Glomerular endothelial cell (primary cell): ENCODE measurements at places on chromosomes 13 and 19. TPM values are rescaled to one million over a fixed set of nuclear protein-coding genes. Genes with fewer than 3 reads are reported as not detected.

Gene ZNF69
- 10.1 and 15.2 TPM in 2 replicates for total RNA-seq

Gene TEX101
- not detected in 2 replicates for total RNA-seq

Gene TINCR
- total RNA-seq, result not detected in 2 replicates

Gene ACER1
- not detected in 2 replicates for total RNA-seq

Gene PBX4
- total RNA-seq, result 0.19 TPM in 1 of 2 replicates, not detected in the other

Gene ZNF700
- total RNA-seq, result 4.6 and 7.9 TPM in 2 replicates

Gene KLHL26
- total RNA-seq, result 4.3 and 4.4 TPM in 2 replicates

- DNase-seq, result no peak
These were observed 232.8 kb downstream of the DACH1 start for GRCh38 chr13:71634182-71634581.

GRCh38 chr13:108711386-108711785, 82.0 kb downstream of the MYO16 start:
- no peak for DNase-seq

DNA sequence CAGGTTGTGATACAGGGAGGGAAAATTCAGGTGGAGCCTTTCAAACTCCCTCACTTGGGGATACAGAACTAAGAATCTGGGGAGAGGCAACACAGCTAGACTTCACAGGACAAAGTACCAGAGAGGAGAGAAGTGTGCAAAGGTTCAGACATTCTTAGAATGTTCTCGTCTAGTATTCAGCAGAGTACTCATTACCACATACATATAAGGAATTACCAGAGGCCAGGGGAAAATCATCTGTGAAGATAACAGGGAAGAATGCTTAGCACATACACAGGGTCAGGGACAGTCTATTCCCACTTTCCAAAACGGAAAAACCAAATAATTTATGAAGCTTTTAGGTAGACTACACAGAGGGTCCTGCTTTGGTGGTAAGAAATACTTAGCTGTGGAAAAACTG, 58.1 kb downstream of the TRPC4 start:
- DNase-seq, result no peak

DNA sequence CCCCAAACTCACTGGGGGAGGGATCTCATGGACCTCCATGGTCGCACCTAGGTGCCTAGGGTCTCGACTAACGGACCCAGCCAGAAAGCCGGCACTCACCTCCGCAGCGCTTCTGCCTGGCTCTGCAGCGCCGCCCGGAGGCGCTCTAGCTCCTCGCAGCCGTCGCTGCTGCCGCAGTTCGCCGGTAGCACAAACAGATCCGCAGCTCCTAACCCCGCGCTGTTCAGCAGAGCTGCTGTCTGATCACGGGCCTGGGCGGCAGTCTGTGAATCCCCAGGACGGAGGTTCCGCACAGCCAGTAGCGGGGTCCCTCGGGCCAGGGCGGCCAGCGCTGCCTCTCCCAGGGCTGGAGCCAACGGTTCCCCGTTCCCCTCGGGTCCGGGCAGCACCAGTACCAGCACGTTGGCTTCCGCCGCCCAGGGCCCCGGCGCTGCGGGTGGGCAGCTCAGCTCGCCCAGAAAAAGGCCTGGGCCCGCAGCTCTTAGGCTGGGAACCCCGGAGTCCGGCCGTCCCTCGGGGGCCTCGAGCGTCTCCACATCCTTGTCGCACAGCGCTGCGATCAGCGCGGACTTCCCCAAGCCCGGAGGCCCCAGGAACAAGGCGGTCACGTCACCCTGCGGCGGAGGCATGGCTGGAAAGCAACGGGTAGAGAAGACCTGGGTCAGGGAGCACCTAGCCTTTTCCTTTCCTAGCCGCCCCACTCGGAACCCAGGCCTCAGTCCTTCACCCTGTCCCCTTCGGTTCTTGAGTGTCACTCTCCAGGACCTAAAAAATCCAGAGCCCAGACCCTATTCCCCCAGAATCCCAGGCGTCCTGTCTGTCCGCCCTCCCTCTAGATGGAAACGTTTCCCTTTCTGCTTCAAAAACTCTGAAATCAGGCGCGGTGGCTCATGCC, 977 bp downstream of the IRGQ start:
- DNase-seq, result no peak

- DNase-seq, result no peak
These were observed 964 bp downstream of the PAK4 start for GRCh38 chr19:39126312-39127187.

- DNase-seq, result no peak
These were observed 829 bp downstream of the B3GLCT start for GRCh38 chr13:31200637-31200971.

GRCh38 chr19:19538061-19538784, at the start of gene CILP2:
CILP2 (plus strand) TSS chr19:19538265; CDS start chr19:19538350, 85 bp downstream.
- no peak for DNase-seq

- no peak for DNase-seq
These were observed 27.2 kb downstream of the ADPRHL1 start for GRCh38 chr13:113425941-113426590.

GRCh38 chr19:17243830-17244617, 1.7 kb downstream of the NR2F6 start:
- no peak for DNase-seq

DNA sequence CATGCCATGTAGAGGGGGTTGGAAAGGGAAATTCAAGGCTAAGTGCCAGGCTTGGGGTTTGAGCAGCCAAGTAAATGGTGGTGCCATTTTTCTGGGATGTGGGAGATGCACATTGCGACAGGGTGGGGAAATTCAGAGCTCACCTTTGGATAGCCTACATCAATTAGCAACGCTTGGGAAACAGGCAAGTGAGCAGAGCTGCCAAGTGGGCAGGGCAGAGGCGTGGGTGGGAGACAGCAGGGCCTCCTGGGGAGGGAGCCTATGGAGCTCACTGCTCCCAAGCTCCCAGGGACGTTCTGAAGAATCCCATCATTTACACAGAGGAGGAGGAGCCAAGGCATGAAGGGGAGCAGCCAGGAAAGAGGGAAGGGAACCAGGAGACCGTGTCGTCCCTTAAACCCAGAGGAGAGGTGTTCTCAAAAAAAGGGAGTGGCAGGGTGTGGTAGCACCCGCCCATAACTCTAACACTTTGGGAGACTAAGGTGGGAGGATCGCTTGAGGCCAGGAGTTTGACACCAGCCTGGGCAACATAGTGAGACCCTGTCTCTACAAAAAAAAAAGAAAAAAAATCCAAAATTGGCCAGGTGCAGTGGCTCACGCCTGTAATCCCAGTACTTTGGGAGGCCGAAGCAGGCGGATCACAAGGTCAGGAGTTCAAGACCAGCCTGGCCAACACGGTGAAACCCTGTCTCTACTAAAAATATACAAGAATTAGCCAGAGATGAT, 11.5 kb upstream of the CCNE1 start:
- DNase-seq, result no peak

- DNase-seq, result no peak
These were observed 674.9 kb downstream of the OLFM4 start for GRCh38 chr13:53703371-53704080.

GRCh38 chr13:74550039-74550438, 415.8 kb upstream of the KLF12 start:
- DNase-seq, result no peak

DNA sequence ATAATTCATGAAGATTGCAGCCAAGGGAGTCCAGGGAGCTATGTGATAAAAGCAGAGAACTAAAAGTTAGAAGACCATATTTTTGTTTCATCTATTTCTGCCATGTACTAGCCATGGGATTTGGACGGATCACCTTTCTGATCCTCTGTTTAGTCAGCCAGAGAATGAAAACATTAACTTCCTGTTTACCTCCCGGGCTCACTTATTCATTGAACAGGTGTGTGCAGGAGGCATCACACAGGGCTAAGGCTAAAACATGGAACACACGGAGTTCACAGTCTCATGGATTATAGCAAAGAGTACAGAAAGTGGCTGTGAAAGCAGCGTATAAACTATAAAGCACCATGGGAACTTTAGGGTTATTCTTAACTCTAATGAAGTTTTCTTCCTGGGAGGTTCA, 96.8 kb downstream of the GPR12 start:
- DNase-seq, result no peak

GRCh38 chr13:112728375-112729126, 38.7 kb downstream of the ATP11A start:
- no peak for DNase-seq
